Common myeloid progenitor, CD34-positive (primary cell): ENCODE measurements at places on chromosomes 6 and 20.

DNA sequence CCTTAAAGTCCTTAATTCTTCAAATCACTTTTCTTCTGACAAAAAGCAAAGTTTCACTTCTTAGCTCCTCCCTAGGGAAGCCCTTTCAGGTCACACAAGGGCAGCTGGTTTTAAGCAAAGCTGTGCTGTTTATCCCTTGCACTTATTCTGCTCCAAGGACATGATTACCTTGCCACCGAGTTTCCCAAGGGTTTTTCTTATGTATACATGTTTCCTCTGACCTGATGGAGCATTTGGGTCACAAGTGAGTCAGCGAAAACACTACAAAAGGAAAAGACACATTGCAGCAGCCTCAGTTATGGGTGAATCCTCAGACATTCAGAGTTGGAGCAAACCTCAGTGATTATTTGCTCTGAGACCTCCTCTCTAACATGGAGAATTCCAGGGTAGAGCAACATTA, 26.6 kb upstream of the ILRUN start:
- no peaks in the 10 kb centered on the region for H3K36me3 ChIP-seq
- no peak for DNase-seq
- H3K4me1 ChIP-seq, result no peaks in the 10 kb centered on the region

DNA sequence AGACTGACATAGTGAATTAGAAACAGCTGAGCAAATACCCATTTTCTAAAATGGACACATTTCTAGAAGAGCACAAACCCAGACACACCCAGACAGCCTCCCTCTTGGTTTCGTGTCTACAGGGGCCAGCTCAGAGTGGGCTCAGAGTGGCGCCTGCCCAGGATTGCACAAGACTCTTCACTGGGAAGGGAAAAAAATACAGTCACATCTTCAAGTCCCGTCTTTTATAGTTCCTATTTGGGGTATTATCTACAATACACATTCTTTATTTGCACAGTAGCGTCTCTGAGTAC, 246.1 kb upstream of the AFDN start:
- H3K4me3 ChIP-seq, result no peak overlapping the region
- no peak overlapping the region for H3K27ac ChIP-seq
- no peaks in the 10 kb centered on the region for H3K4me1 ChIP-seq
- H3K36me3 ChIP-seq, result no peaks in the 10 kb centered on the region

GRCh38 chr20:64162239-64162910, 1.9 kb upstream of the MYT1 start:
- peaks cover 11% of the 10 kb centered on the region for H3K27me3 ChIP-seq
- no peak overlapping the region for H3K4me3 ChIP-seq

GRCh38 chr6:44401138-44401537, 13.6 kb downstream of the CDC5L start:
- peaks cover 79% of the 10 kb centered on the region for H3K36me3 ChIP-seq
- no peaks in the 10 kb centered on the region for H3K27me3 ChIP-seq
- H3K4me3 ChIP-seq, result no peak overlapping the region
- DNase-seq, result no peak
- no peak overlapping the region for H3K27ac ChIP-seq

- peak overlapping the region; percentile 49 for H3K27ac ChIP-seq
- peaks cover 5% of the 10 kb centered on the region for H3K27me3 ChIP-seq
- H3K4me1 ChIP-seq, result peaks cover 15% of the 10 kb centered on the region
Observed at GRCh38 chr6:29791786-29792122, 35.9 kb upstream of the HLA-G start.

DNA sequence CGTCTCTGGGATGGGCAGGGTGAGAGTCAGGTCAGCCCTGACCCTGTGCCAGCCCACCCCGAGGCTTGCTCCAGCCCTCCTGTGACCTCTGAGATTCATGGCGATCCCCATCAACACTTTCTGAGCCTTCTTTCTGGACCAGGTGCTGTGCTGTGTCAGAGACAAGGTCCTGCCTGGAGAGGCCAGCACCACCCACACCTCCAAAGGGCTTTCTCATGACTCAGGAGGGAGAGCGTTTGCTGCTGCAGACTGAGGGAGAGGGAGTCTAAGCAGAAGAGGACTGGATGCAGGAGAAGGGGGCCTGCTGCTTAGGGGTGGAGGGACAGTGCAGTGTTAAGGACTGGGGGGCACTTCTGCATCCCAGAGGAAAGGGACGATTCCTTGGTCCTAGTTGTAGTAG, 193.5 kb downstream of the LRFN2 start:
- no peaks in the 10 kb centered on the region for H3K36me3 ChIP-seq
- H3K27ac ChIP-seq, result no peak overlapping the region
- H3K4me1 ChIP-seq, result no peaks in the 10 kb centered on the region
- H3K4me3 ChIP-seq, result no peak overlapping the region

GRCh38 chr20:58719971-58720371, 27.4 kb downstream of the NPEPL1 start:
- H3K4me3 ChIP-seq, result no peak overlapping the region
- H3K36me3 ChIP-seq, result no peaks in the 10 kb centered on the region
- H3K27ac ChIP-seq, result no peak overlapping the region
- no peak for DNase-seq
- H3K27me3 ChIP-seq, result no peaks in the 10 kb centered on the region

GRCh38 chr20:62357187-62357667, 9.9 kb downstream of the LAMA5 start:
- no peak overlapping the region for H3K27ac ChIP-seq
- peak; percentile 80 for DNase-seq
- no peaks in the 10 kb centered on the region for H3K36me3 ChIP-seq
- H3K4me1 ChIP-seq, result peaks cover 28% of the 10 kb centered on the region
- no peaks in the 10 kb centered on the region for H3K27me3 ChIP-seq

DNA sequence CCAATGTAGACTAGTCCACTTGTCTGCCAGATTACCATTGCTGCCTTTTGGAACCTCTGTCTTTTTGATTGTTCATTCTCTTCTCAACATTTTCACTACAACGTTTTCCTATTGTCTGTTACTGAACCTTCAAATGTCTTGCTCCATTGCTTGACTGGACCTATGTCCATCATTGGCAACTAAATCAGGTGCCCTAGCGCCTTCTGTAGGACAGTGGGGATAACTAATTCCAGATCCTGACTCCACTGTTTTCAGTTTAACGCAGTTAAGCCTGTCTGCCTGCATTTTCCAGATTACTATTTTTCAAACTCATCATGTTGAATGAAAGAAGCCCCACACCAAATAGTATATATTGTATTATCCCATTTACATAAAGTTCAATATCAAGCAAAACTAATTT, 433.6 kb downstream of the RNF144B start:
- H3K4me1 ChIP-seq, result no peaks in the 10 kb centered on the region
- no peaks in the 10 kb centered on the region for H3K27me3 ChIP-seq
- no peaks in the 10 kb centered on the region for H3K36me3 ChIP-seq
- H3K27ac ChIP-seq, result no peak overlapping the region

- H3K36me3 ChIP-seq, result no peaks in the 10 kb centered on the region
- H3K4me3 ChIP-seq, result no peak overlapping the region
- H3K4me1 ChIP-seq, result peaks cover 11% of the 10 kb centered on the region
- peak; percentile 84 for DNase-seq
Observed at GRCh38 chr6:4008324-4009047, 70.5 kb downstream of the FAM217A start.

- H3K27ac ChIP-seq, result no peak overlapping the region
- no peaks in the 10 kb centered on the region for H3K4me1 ChIP-seq
- H3K27me3 ChIP-seq, result peaks cover 2% of the 10 kb centered on the region
- no peaks in the 10 kb centered on the region for H3K36me3 ChIP-seq
Observed at GRCh38 chr20:61055180-61056010, 196.7 kb upstream of the CDH4 start.

- H3K4me1 ChIP-seq, result no peaks in the 10 kb centered on the region
- DNase-seq, result no peak
- H3K27me3 ChIP-seq, result peaks cover 12% of the 10 kb centered on the region
- no peak overlapping the region for H3K27ac ChIP-seq
- H3K4me3 ChIP-seq, result no peak overlapping the region
Observed at GRCh38 chr6:85443349-85444117, 6.3 kb upstream of the NT5E start.

DNA sequence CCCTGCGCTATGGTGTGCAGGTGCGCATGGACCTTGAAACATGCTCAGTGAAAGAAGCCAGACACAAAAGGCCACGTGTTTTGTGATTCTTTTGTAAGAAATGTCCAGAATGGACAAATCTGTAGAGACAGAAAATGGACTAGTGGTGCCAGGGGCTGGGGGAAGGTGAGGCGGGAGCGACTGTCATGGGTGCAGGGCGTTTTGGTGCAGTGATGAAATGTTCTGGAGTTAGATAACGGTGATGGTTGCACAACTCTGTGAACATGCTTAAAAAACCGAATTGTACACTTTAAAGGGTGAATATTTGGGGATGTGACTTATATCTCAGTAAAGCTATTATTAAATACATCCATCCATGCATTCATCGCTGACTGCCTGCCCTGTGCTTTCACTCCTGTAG, 31.7 kb upstream of the NTSR1 start:
- DNase-seq, result no peak
- no peak overlapping the region for H3K4me3 ChIP-seq
- no peaks in the 10 kb centered on the region for H3K27me3 ChIP-seq
- H3K27ac ChIP-seq, result no peak overlapping the region

DNA sequence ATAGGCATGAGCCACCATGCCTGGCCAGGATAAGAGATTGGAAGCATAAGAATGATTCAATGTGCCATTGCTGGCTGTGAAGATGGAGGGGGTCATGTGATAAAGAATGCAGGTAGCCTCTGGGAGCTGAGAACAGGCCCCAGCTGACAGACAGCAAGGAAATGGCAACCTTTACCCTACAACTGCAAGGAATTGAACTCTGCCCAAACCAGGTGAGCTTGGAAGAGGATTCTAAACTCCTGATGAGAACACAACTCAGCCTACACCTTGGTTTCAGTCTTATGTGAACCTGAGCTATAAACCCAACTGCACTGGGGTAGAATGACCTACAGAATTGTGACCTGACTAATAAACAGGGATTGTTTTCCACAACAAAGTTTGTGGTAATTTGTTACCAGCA, 82.0 kb upstream of the AKIRIN2 start:
- DNase-seq, result no peak
- H3K27ac ChIP-seq, result no peak overlapping the region
- H3K4me3 ChIP-seq, result no peak overlapping the region
- no peaks in the 10 kb centered on the region for H3K36me3 ChIP-seq

- H3K4me1 ChIP-seq, result peaks cover 3% of the 10 kb centered on the region
- no peaks in the 10 kb centered on the region for H3K36me3 ChIP-seq
- no peak overlapping the region for H3K4me3 ChIP-seq
- H3K27ac ChIP-seq, result no peak overlapping the region
- DNase-seq, result no peak
Observed at GRCh38 chr20:38159957-38160756, 4.9 kb downstream of the TGM2 start.

- H3K27me3 ChIP-seq, result no peaks in the 10 kb centered on the region
- H3K4me1 ChIP-seq, result no peaks in the 10 kb centered on the region
- no peak overlapping the region for H3K4me3 ChIP-seq
- no peak overlapping the region for H3K27ac ChIP-seq
- H3K36me3 ChIP-seq, result no peaks in the 10 kb centered on the region
Observed at GRCh38 chr6:161815965-161816364, 542.1 kb upstream of the AGPAT4 start.

GRCh38 chr20:1619861-1620444, at the start of gene SIRPB1:
Gene SIRPB1 (minus strand): TSS chr20:1620009. CDS start chr20:1619944, 65 bp downstream.
- no peak within 1 kb of the TSS for H3K4me3 ChIP-seq
- peaks cover 19% of the 10 kb centered on the region for H3K4me1 ChIP-seq
- no peaks in the 10 kb centered on the region for H3K36me3 ChIP-seq
- peaks cover 57% of the 10 kb centered on the region for H3K27me3 ChIP-seq

DNA sequence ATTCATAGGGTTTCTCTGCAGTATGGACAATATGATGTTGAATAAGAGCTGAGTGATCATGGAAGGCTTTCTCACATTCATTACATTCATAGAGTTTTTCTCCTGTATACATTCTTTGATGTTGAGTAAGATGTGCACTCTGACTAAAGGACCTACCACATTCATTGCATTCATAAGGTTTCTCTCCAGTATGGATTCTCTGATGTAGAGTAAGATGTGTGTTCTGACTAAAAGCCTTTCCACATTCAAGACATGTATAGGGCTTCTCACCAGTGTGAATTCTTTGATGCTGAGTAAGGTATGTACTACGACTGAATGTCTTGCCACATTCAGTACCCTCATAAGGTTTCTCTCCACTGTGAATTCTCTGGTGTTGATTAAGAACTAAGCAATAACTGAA, 29.3 kb upstream of the ZNF391 start:
- no peaks in the 10 kb centered on the region for H3K27me3 ChIP-seq
- no peak overlapping the region for H3K27ac ChIP-seq
- H3K4me1 ChIP-seq, result no peaks in the 10 kb centered on the region
- no peak overlapping the region for H3K4me3 ChIP-seq
- no peak for DNase-seq

DNA sequence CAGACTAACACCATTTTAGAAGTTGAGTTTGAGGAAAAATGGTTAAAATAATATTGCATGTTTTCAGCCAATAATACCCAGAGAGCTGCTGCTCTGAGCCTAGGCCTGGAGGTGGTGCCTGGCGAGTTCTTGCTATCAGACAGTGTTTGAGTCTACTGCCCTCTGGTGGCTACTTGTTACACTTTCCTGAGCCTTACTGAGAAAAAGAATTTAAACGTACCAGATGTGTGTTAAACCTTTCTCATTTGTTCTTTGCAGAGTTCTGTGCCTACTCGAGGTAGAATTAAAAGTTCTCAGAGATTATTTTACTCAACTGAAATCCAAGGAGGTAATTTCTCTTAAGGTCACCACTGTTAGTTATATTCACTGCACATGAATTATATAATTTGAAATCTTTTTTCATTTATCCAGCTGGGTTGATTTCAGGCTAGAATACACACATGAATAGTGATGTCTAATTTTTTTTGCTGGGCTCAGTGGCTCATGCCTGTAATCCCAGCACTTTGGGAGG, 38.2 kb downstream of the SHLD1 start:
- H3K27me3 ChIP-seq, result no peaks in the 10 kb centered on the region
- no peak overlapping the region for H3K27ac ChIP-seq
- no peak overlapping the region for H3K4me3 ChIP-seq

GRCh38 chr6:163085861-163086623, 328.5 kb upstream of the QKI start:
- no peak for DNase-seq
- peaks cover 4% of the 10 kb centered on the region for H3K27me3 ChIP-seq
- H3K27ac ChIP-seq, result no peak overlapping the region

GRCh38 chr20:20731945-20732296, 19.5 kb upstream of the RALGAPA2 start:
- no peak overlapping the region for H3K27ac ChIP-seq
- H3K4me3 ChIP-seq, result no peak overlapping the region
- peaks cover 24% of the 10 kb centered on the region for H3K4me1 ChIP-seq
- no peaks in the 10 kb centered on the region for H3K27me3 ChIP-seq
- H3K36me3 ChIP-seq, result no peaks in the 10 kb centered on the region

GRCh38 chr6:149985481-149985937, 21.8 kb downstream of the ULBP1 start:
- H3K27me3 ChIP-seq, result peaks cover 86% of the 10 kb centered on the region
- DNase-seq, result no peak
- peaks cover 5% of the 10 kb centered on the region for H3K4me1 ChIP-seq
- H3K27ac ChIP-seq, result no peak overlapping the region

- no peak for DNase-seq
- no peak overlapping the region for H3K4me3 ChIP-seq
- no peaks in the 10 kb centered on the region for H3K36me3 ChIP-seq
- no peaks in the 10 kb centered on the region for H3K4me1 ChIP-seq
- no peak overlapping the region for H3K27ac ChIP-seq
- H3K27me3 ChIP-seq, result no peaks in the 10 kb centered on the region
Observed at GRCh38 chr20:15252304-15252703, 914.9 kb upstream of the FLRT3 start.

- no peaks in the 10 kb centered on the region for H3K4me1 ChIP-seq
- H3K36me3 ChIP-seq, result peaks cover 21% of the 10 kb centered on the region
- no peak for DNase-seq
- no peaks in the 10 kb centered on the region for H3K27me3 ChIP-seq
- no peak overlapping the region for H3K27ac ChIP-seq
Observed at GRCh38 chr20:38445901-38446425, 10.8 kb upstream of the SNHG17 start.
